NCI-H460 (cell line): ENCODE measurements at places on chromosomes 5 and 9.
A peak's percentile ranks its signal among the peaks of the same experiment; 100 is the strongest.

DNA sequence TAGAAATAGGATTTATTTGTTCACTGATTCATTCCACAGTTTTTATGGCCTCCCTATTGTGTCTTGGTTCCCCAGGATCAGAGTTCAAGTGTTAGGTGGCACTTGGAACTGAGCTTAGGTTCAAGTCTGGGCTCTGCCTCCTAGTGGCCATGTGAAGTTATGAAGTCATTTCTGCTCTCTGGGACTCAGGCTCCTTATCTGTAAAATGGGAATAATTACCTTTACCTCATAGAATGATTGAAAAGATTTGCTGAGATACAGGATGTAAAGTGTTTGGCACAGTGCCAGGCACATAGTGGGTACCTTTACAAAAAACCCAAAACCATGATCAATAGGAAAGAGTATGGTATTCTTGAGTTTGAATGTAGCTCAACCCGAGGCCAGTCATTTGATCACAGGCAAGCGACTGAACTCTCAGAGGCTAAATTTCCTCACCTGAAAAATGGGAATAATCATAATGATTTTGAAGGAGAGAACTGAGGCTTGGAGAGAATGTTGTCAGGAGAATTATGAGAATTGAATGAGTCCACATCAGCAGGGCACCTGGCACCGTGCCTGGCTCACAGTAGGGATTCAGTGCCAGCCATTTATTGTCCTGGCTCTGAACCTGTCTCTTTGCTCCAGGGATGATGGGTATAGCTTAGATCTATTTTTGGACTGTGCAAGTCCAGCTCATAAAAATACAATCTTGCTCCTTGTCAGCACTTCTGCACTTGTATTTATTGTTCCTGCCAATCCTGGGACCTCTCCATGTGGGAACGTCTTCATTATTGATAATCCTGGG, 10.8 kb downstream of the NSG2 start:
- DNase-seq, result no peak

GRCh38 chr5:108421713-108422112, 39.8 kb upstream of the FBXL17 start:
- DNase-seq, result no peak

- DNase-seq, result no peak
Measured at GRCh38 chr9:134633362-134634142, 8.1 kb upstream of the COL5A1 start.

DNA sequence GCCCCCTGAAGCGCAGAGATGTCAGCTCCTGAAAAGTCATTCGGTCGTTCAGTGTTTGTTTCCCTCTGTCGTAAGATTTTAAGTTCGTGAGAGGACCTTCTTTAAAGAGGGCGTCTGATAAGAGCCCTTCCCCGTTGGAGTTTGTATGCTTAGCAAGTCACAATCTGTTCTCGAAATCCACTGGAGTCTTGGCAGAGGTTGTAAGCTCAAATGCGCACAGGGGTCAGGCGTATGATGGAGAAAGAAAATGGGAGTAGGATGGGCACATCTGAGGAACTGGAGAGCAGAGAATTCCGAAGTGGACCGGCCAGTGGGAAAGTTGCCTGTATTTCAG, 710 bp downstream of the HSD17B4 start:
- peak; percentile 3 for DNase-seq

DNA sequence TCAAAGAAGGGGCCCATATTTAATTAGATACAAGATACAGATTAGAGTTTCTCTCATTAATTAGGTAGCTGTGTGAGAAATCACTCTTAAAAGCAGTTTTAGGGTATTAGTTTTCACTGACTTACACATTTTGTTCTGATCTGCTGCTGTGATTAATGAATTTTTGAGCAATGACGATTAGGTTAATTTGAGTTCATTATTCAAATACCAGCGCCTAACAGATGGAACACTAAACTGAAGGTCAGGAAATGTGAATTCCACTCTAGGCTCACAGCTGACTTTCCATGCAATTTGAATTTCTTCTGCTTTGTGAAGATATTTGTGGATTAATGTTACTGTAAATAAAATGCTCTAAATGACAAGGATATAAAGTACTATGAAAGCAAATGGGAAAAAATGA, 380.6 kb downstream of the ADGRV1 start:
- DNase-seq, result no peak

- no peak for DNase-seq
Measured at GRCh38 chr5:132915681-132916080, 42.2 kb downstream of the LEAP2 start.

DNA sequence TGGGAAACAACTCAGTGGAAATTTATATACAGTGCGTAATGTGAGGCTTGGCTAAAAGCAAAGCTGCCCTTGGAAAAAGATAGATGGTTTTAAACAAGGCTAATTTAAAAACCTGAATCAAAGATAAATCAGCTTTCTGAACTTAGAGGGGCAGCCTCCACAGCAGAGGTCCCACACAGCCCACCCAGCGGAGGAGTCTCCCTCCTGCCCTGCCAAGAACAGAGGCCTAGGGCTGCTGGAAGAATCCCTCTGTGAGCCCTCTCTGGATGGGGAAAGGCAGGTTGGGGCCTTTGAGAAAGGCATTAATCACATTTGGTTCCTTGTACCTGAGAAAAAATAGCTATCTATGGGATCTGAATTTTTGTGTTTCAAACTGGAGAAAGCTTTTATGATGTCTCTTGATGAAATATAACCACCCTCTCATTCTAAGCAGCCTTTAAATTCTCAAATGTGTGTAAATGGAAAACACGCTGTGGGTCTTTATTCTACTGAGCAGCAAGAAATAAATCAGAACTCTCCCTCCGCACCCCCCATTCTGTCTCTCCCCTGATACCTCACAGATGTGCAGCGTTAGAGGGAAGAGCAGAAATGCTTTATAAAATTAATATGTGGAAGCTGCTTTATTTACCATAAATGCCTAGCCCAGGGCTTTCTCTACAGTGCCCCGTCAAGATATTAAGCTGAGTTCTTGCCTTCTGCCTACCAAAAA, 329.2 kb downstream of the EFNA5 start:
- DNase-seq, result no peak

- peak; percentile 29 for DNase-seq
Measured at GRCh38 chr5:119578937-119579336, 50.4 kb upstream of the FAM170A start.

GRCh38 chr5:142720641-142721271, 34.9 kb upstream of the FGF1 start:
- DNase-seq, result no peak

- no peak for DNase-seq
Measured at GRCh38 chr5:77935506-77936364, 159.6 kb upstream of the TBCA start.

DNA sequence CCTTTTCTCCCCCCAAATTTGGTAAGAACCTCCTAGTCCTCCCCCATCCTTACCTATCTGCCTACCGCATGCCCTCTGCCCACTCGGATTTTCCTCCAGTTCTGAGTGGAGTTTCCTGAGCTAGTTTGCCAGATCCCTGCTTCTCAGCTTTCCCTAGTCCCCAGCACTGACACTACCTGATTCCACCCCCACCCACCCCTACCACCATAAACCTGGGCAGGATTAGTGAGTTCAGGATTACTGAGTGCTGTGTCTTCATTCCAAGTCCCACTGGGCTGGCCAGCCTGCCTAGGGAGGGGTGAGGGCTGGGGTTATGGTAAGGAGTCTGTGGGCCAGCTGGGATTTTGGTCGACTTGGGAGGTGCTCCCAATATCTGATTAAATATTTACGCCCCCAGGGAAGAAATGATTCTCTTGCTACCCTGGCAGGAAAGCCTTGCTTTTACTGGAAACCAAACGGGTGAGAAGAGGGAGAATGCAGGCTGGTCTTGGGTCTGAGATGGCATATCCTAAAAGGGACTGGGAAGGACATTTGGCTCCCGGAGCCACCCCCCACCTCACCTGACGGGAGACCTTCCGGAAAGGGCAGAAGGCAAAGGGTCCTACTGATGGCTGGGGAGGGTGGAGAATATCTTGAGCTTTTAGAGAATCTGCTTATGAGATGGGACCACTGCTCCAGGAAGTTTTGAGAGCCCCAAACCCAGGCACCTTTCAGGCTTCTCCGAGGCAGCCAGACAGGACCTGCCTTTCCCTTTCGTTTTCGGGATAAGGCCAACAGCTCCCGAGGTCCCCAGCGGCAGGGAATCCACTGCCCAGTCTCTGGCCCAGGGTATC, 3.7 kb downstream of the PITX1 start:
- no peak for DNase-seq

DNA sequence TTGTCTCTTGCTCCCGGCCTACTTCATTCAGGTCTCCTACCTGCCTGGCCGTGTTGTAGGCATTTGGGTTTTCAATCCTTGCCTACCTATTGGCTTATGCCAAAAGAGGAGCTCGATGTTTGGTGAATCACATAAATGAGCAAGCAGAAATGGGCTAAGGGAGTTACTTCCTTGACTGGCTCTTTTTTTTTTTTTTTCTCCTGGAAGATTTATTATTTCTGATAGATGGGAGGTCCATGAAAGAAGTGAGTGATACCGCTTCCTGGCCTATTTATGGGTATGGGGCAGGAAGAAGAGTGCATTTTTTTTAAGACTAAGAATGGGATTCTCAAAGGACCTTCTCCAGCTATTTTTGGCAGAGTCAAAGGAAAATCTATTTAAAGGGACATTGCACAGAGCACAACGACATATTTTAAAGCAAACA, 294.1 kb downstream of the ARHGAP26 start:
- DNase-seq, result no peak

DNA sequence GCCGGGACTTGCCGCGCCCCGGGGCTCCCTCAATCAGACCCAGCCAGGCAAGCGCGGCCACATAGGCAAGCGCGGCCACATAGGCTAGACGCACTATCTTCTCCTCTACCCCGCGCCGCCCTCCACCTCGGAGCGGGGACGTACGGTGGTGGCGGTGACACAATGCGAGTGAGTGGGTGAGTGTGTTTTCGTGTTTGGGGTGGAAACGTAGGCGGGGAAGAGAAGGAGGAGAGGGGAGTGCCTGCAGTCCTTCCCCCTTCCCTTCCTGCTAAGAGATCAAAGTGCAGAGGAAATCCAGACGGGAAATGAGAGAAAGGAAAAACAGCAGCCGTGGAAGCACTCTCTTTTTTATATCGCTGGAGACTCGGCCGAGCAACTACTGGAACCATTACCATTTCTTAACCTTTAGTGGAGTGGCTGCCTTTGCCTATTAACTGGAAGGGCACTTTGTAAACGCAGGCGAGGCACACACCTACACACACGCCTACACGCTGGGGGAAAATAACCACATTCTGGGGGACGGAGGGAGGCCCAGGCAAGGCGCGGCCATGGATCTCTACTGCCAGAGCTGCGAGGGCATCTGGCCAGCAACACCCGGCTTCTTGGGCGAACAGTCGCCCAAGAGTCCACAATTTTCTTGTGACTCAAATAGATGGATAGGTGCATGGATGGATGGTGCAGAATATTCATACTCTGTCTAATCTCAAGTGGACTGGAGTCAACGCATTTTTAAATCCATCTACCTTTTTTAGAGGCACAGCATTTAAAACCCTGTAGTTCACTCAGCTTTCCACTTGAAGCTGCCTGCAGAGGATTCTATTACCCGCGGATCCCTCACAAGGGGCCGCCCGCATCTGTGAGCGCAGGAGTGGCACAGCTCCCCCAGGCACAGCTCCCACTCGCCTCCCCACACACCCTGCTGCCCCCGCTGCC, 2.1 kb downstream of the EDIL3 start:
- peak; percentile 41 for DNase-seq

DNA sequence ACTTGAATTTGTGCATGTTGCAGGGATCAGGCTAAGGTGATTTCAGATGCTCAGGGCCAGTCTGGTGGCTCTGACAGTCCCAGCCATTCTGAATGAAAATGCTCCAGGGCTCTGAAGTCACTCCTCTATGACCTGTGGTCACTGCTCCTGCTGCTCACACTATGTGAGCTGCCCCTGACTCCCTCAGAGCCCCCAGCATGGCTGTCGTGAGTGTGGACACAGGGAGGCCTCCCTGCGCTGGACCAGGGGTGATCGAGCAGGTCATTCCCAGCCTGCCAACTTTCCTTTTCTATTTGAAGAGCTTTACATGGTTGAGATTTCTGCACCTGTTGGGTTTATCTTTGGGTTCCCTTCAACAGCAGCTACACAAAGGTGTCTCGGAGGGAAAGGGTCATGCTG, 74.5 kb downstream of the WNK2 start:
- DNase-seq, result no peak

GRCh38 chr9:98603821-98604383, 104.8 kb downstream of the GABBR2 start:
- no peak for DNase-seq

GRCh38 chr5:146540414-146540813, 24.4 kb upstream of the GPR151 start:
- DNase-seq, result no peak

- no peak for DNase-seq
Measured at GRCh38 chr9:116147821-116148220, 5.8 kb upstream of the PAPPA start.

GRCh38 chr9:95003689-95004410, 277.4 kb downstream of the AOPEP start:
- DNase-seq, result no peak

DNA sequence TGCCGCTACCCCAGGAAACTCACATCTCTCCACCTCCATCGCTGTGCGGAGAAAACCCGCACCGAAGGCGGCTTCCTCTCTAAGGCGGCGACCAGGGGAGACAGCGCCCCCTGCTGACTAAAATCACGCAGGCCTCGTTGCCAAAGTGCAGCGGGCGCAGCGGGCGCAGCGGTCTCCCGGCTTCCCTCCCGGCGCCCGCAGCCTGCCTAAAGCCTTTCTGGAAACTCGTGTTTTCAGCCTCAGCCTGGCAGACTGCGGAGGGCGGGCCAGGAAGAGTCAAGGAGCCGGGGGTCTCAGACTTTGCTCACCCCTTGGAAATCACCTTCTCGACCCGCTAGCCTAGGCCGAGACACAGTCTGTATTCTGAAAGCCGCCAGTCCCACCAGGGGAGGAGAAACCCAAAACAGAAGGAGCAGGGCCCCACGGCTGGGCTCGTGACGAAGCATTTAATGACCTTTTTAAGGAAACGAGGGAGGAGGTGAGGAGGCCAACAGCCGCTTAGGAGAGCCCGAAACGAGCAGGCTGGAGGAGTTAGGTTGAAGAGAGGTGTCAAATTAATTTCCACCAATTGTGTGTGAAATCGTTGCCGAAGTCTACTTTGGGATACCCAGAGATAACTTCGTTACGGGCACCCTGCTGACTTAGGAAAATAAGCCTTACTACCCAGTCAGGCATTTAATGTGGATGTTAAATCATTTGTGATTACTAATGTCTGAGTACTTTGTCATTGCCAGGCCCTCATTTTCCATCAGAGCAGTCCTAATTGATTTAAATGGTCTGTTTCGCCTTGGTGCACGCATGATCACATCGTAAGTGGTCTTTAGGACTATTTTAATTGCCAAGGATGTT, 7.3 kb upstream of the FOXB2 start:
- peak; percentile 11 for DNase-seq

- no peak for DNase-seq
Measured at GRCh38 chr9:82284758-82285157, 296.2 kb downstream of the SPATA31D1 start.

GRCh38 chr5:159324102-159324755, 6.1 kb downstream of the IL12B start:
- DNase-seq, result no peak

DNA sequence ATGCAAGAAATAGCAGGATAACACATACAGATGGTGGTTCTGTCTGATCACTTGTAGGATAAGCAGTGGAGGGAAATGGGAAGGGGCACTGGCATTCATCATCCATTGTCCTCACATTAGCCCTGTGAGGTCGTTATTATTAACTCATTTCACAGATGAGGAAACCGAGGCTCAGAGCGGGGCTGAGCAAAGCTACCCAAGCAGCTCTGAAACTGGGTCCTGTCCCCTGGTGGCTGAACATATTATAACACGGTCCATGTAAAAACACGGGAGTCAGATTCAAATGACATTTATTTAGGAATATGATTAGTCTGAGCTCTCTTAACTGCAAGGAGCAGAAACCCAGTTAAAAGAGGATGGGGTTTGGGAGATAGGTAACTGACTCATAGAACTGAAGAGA, 43.1 kb downstream of the HRH2 start:
- peak; percentile 27 for DNase-seq
